Mesendoderm (in vitro differentiated cells): ENCODE measurements at places on chromosomes 4 and X.

GRCh38 chrX:20205927-20206708, 60.6 kb downstream of the RPS6KA3 start:
- no peak for DNase-seq

GRCh38 chrX:119638725-119639471, 32.7 kb upstream of the NKRF start:
- no peak for DNase-seq

DNA sequence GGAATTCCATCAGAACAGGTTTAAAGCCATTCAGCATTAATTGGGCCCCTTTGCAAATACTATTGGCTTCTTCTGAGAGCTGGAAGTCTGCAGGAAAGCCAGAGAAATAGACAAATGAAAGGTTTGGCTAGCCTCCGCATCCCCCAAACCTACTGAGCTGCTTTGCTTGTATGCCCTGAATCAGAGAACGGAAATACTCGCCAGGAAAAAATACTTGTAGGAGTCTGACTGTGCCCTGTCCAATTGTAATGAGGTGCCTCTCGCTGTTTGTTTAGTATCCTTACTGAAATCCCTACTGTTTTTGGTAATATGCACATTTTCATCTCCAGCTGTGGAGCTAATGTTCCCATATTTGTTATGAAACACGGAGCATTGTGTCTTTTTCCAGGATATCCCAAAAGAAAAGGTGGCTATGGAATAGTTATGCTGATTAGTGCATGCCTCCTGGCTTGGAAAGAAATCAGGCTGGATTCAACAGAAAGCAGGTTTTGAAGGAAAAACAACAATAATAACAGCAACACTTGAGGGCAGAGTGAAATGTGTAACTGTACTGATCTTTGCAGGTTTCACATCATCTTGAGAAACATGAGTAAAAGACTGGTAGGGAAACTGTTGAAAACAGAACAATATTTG, 50.7 kb upstream of the NLGN4X start:
- no peak for DNase-seq

DNA sequence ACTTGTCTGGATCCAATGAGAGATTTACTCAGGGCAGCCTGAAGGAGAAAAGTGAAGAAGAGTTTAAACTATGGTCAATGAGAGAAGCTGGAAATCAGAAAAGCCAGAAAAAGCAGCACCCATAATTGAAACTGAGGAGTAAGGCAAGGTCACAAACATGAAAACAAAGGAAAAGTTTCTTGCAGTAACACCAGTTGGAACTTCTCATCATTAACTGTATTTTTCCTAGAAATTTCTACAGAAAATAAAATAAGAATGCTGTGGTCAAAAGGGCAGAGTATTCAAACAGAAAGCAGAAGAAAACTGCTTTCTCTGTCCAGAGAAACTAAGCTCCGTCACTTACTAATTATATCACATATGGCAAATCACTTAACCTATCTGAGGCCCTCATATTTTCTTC, 102.2 kb downstream of the OR13H1 start:
- no peak for DNase-seq

- no peak for DNase-seq
Observed at GRCh38 chrX:34642849-34643248, 14.2 kb downstream of the TMEM47 start.

DNA sequence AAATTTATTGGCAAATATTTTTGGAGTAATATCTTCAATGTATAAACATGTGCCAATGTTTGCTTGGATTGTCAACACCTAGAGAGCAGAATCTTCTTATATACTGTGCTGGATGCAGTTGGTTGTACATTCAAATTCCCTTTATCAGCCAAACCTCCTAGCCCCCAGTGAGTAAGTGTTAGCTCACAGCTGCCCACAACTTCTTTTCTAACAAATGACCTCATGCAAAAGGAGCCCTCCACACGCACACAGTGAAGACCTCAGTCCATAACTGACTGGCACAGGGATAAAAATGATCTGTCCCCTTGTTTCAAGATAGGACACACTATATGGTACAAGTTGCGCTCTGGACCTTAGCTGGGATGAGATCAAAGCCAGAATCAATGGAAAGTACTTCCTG, 458.0 kb upstream of the NWD2 start:
- DNase-seq, result no peak

- peak; percentile 18 for DNase-seq
Observed at GRCh38 chr4:163269869-163270268, 62.5 kb downstream of the NPY1R start.

DNA sequence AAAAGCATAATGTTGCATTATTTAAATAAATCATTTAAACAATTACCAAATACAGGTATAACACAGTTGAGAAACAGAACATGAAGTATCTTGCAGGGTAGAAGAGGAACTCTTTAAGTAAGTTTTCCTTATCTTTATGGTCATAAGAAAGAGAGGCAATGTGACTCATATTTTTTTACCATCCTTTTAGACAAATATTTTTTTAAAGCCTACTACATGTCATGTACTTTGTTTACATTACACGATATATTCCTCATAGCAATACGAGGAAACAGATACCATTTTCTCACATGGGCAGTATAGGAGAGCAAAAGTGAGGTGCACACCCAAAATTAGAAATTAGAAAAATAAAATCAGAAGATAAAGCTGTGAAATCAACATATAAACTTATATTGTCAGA, 49.3 kb upstream of the EPHA5 start:
- DNase-seq, result no peak

GRCh38 chr4:137070614-137071013, 461.7 kb downstream of the PCDH18 start:
- DNase-seq, result peak; percentile 43

GRCh38 chrX:14529290-14529989, at the start of gene GLRA2:
Gene GLRA2, plus strand, starts transcription at chrX:14529536. Its CDS starts 522 bp downstream, at chrX:14530058.
- peak; percentile 62 for DNase-seq

- DNase-seq, result no peak
Observed at GRCh38 chr4:53608649-53609048, 17.4 kb upstream of the LNX1 start.

DNA sequence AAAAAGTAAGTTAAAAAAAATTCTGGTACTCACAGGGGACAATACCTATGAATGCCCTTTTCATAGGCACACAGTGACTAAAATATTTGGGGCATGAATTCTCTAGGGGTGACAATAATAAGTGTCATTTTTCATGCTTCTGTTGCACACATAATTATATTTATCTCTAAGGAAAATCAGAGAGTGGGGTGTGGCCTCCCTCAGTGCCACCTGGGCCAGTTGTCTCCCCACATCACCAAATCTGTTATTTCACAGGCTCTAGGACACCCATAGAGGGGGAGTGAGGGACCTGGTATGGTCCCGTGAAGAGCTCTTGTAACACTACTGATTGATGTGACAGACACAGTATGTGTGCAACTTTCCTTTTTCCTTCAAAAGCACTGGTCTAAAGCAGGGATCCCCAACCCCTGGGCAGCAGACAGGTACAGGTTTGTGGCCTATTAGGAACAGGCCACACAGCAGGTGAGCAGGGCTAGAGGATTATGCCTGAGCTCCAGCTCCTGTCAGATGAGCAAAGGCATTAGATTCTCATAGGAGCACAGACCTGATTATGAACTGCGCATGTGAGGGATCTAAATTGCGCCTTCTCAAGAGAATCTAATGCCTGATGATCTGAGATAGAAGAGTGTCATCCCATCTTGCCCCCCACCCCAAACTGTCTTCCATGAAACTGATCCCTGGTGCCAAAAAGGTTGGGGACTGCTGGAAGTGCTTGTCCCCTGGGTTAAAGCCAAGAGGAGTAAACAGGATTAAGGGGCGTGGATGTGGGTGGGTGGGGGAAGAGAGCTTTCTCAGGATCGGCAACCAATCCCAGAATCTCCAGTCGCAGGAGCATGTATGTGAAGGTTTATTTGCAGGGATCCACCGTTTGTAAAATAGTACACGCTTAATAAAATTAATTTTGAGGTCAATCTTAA, 856 bp downstream of the SLC9B1 start:
- DNase-seq, result peak; percentile 44

DNA sequence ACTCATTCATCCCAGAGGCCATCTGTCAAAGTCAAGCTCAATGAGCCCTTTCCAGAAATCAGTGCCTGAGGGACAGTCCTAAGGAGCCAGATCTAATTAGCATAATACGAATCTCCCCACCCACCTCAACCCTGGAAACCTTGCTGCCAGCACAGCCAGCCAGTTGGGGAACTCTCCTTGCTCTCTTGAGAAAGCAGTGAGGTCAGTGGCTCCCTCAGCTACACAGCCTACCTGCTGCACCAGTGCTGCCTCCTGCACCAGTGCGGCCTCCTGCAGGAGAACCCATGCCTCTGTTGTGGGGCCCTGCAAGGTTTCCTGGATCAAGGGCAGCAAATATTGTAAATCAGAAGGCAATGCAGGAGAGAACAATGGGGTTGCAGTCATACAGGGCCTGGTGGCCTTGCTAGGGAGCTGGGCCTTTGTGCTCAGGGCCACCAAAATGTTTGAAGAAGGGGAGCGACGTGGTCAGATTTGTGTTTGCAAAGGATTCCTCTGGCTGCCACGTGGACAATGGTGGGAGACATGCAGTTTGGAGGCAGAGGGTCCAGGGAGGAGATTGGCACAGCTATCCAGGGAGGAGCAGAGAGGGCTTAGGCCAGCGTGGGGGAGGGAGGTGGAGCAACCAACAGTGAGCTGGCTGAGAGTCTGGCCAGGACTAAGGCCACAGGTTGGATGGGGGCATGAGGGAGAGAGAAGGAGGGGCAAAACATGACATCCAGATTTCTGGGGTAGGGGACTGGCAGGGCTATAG, 124.3 kb upstream of the MAMLD1 start:
- DNase-seq, result no peak

- no peak for DNase-seq
Observed at GRCh38 chrX:57044245-57044644, 48.9 kb upstream of the SPIN3 start.

- DNase-seq, result no peak
Observed at GRCh38 chr4:46441136-46441859, 51.4 kb upstream of the GABRA2 start.

- DNase-seq, result peak; percentile 11
Observed at GRCh38 chr4:95118497-95118896, 360.7 kb downstream of the BMPR1B start.

- no peak for DNase-seq
Observed at GRCh38 chr4:73945674-73946449, 36.0 kb downstream of the PF4 start.

- DNase-seq, result peak; percentile 20
Observed at GRCh38 chr4:96471956-96472867, 632.3 kb downstream of the PDHA2 start.
